ENCODE measurements at places on chromosomes 16 and 17.

GRCh38 chr16:27486344-27486743 is 63.4 kb downstream of the GTF3C1 start:
- no peak for DNase-seq

- DNase-seq = no peak
These were observed 32.0 kb downstream of the LMF1 start for GRCh38 chr16:938752-939151.

GRCh38 chr16:64738321-64738960 is 383.4 kb downstream of the CDH11 start:
- DNase-seq = no peak

- DNase-seq = peak; percentile 35
These were observed 91.2 kb downstream of the ZNF778 start for GRCh38 chr16:89308391-89309333.

DNA sequence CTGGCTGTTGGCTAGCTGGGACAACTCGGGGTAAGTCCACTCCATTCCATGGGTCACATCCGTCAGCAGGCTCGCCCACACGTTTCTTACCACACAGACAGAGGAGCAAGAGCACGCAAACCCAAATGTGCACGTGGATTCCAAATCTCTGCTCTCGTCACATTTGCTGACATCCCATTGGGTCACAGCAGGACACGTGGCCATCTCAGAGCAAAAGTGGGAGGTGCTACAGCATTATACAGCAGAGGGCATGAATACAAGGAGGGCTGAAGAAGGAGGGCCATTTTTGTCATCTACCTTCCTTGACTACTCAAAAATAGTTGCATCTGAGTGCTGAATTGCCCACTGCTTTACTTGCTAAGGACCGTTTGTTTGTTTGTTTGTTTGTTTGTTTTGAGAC is 84.7 kb downstream of the RBBP6 start:
- DNase-seq = no peak

DNA sequence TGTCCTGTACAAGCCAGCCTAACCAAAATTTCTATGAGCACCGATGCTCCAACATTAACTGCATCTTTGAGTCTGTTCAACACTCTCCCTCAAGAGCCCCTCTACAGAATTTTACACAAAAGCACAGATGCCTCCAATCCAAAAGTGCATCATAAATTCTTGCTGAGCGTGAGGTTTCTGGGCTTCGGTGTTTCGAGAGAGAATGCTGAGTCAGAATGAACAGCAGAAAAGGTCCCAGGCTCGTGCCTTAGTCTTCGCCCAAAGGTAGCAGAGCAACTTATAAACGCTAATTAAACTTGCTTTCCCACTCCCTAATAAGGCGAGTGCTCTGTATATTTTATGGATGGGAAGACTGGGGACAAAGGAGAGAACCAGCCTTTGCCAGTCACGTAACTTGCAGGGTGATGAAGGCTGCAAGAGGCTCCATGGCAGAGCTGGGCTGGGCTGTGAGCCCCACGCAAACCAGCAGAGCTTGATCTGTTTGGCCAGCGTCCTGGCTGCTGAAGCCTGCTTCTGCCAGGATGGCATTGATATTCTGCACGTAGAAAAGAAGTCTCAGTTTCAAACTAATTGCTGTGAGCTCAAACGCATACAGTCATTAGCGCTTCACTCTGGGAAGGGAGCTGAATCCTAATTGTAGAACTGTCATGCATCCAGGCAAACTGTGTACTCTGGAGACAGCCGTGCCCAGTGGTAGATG is 138.5 kb downstream of the DNAH9 start:
- DNase-seq = no peak

- DNase-seq = no peak
These were observed 34.7 kb downstream of the GINS3 start for GRCh38 chr16:58426966-58427365.

- no peak for DNase-seq
These were observed 1.8 kb downstream of the USP7 start for GRCh38 chr16:8961811-8962390.

DNA sequence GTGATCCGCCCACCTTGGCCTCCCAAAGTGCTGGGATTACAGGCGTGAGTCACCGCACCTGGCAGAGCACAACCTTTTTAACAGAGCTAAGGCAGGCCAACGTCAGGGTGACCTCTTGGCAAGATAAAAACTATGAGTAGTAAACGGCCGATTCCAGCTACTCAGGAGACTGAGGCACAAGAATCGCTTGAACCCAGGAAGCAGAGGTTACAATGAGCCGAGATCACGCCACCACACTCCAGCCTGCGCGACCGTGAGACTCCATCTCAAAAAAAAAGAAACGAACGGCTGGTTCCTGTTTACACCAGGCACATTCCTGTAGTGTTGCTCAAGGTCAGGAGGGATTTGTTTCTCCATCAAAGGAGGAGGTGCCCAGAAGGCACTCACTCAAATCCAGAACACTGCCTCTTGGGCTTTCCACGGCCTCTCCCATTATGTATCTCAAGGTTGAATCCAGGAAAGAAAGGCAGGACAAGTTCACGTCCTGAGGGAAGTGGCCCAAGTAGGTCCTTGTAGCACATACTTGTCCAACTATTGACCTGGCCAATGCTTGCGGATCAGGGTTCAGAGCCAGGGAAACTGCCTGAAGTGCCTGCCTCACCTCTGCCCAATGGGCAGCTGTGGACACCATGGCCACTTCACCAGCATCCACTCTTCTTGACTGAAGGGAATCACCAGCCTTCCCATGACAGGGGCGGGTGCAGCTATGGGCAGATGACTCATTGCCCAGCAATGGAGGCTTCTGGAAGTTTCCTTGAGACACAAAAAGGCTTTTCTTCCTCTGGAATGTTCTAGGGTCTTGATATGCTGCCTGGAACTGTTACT is 13.5 kb downstream of the KNOP1 start:
- DNase-seq = no peak

DNA sequence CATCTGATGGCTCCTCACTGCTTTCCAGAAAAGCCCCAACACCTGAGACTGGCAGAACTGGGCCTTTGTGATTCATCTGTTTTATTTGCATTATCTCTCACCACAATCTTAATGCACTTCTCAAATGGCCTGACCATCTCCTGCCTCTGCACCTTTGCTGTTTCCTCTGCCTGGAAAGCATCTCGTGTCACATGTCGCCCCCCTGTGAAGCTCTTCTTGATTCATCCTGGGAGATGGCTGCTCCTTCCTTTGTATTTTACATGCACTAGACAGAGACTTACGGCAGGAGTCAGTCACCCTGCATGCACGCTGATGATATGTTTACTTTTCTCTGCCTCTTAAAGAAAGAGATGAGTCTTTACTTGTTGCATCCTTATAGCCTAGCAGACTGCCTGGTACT is 30.0 kb downstream of the HNF1B start:
- no peak for DNase-seq

DNA sequence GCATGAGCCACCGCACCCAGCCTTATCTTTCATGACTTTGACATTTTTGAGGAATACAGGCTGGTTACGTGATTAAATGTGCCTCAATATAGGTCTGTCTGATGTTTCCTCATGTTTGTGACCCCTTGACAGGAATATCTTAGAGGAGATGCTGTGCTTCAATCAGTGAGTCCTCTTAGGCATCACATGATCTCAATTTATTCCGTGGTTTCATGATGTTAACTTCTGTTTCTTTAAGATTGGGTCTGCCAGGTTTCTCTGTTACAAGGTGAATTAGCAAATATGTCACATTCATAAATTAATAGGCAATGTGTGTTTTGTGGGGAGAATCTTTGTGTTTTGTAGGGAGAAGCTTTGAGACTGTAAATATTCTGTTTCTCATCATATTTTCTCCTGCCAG is 3.3 kb downstream of the STXBP4 start:
- DNase-seq = no peak

- no peak for DNase-seq
These were observed 40.8 kb downstream of the MRM1 start for GRCh38 chr17:36641877-36642845.

DNA sequence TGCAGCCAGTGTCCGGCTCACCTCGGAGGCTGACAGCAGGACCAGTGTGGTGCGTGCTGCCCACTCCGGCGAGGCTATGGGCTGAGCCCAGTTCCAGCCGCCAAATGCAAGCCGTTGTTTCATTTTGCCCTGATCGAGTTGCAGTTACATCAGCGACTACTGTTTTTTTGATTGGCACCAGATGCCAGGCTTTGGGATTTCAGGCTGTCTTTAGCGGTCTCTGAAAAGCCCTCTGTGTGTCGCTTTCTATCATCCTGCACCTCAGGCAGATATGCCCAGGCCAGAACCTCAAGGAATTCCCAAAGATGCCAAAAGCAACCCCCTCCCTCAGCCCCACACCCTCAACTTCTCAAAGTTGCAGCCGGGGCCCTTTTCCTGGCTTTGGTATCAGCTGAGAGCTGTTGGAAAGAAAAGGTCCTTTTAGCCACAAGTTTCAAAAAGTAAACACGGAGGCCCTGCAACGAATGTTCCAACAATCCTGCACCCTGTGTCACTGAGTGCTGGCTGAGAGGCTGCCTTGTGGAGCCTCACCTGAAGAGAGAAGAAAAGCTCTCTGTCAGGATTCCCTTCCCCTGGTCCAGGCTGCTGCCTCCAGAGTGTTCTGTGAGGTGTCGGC is 58.9 kb downstream of the WWP2 start:
- no peak for DNase-seq
